Esophagus muscularis mucosa (tissue), 4 donors: ENCODE measurements at places on chromosomes 3 and 15. TPM values are rescaled to one million over a fixed set of nuclear protein-coding genes. Genes with fewer than 3 reads are reported as not detected.

DNA sequence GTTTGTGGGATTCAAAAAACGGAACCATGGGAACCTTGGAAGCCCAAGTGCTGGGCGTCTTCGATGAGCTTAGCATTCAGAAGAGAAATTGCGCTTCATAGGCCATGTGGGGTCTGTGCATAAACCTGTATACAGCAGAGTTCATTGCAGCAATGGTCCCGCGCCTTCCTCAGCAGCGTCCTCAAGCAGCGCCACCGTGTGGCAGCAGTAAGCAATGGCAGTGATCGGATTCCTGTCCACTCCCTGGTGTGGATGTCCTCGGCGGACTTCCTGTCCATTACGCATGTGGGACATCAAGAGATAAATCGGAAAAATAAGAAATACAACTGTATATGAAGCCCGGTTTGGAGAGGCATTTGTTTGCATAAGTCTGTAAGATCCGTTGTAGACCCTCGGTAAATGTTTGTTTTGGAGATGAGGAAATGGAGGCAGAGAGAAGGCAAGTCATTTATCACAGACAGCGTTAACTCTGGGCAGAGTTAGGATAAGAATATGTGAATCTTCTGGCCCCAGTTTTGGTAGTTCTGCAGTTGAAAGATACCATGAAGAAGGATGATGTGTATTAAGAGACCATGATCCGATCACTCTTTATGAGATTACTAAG, 57.7 kb downstream of the CNTN4 start:
- no peak for DNase-seq

- DNase-seq: no peak
These were observed 64.3 kb downstream of the OSTN start for GRCh38 chr3:191263365-191263764.

DNA sequence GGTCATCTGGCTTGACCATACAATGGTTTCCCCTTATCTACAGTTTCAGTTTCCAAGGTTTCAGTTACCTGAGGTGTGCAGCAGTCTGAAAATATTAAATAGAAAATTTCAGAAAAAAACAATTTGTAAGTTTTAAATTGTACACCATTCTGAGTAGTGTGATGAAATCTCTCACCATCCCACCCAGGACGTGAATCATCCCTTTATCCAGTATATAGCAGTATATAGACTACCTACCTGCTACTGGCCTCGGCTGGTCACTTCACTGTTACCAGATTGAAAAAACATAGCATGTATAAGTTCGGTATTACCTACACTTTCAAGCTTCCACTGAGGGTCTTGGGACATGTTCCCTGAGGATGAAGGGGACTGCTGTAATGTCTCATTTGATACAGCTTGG, 12.0 kb downstream of the ARIH1 start:
- no peak for DNase-seq

SYNPR gene
- not detected for total RNA-seq
